ENCODE measurements at places on chromosomes 12 and 14. TPM values are rescaled to one million over a fixed set of nuclear protein-coding genes. Genes with fewer than 3 reads are reported as not detected.

TSHR gene
- total RNA-seq, result not detected

PTGER2 gene
- 0.81 TPM for total RNA-seq

EGLN3 gene
- 37.8 TPM for total RNA-seq

LHX5 gene
- not detected for total RNA-seq

PLEKHG7 gene
- total RNA-seq, result not detected

DNA sequence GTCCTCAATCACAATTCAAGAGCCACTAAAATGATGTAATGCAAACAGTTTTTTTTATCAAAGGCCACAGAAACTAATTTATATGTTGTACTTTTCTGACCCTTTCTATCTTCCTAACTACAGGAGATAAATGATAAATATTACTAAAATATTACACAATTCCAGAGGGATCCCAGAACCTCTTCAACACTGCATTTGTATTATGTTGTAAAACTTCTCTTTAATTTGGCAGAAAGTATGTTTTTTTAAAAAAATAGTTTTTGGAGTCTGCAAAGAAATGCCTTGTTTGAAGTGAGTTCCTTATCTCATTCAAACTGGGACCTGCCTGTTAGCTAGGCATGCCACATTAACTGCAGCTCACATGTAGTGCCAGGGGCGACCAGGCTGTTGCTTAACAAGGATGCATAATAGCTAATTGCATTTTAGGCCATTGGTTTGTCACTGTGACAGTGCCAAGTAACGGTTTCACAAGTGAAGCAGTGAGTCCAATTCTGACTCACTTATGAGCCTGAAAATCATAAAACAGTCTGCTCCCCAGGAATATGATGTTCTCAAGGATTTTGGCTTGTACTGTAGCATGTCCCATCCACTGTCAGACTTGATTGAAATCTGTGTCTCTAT, 266.9 kb downstream of the KTN1 start:
- H3K27ac ChIP-seq, result no peak overlapping the region
- H3K4me1 ChIP-seq, result peaks cover 29% of the 10 kb centered on the region
- H3K36me3 ChIP-seq, result no peaks in the 10 kb centered on the region

DNA sequence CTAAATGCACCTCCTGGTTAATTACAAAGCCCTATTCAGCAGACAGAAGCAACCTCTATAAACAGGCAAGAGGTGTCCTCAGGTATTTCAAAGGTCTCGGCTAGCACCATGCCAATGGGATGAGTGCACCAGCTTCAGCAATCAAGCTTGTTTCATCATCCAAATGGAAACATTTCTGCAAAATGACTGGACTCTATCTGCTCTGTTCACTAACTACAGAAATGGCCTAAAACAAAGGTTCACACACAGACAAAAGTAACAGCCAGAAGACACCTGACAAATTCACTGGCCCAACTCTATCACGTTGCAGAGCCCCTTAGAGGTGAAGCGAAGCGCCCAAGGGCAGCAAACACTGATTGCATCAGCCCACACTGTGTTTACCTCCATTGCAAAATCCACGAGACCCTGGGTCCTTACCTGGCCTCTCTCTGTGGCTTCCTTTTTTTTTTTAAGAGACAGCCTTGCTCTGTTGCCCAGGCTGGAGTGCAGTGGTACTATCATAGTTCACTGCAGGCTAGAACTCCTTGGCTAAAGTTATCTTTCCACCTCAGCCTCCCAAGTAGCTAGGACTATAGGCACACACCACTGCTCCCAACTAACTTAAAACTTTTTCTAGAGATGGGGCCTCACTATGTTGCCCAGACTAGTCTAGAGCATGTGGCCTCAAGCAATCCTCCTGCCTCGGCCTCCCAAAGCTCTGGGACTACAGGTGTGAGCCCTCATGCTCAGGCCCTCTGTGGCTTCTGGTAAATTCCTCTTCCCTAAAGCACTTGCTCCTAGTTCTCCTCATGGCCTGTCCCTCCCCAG, 8.5 kb upstream of the SYNE3 start:
- DNase-seq, result no peak
- no peak overlapping the region for H3K4me3 ChIP-seq
- H3K27me3 ChIP-seq, result no peaks in the 10 kb centered on the region
- H3K36me3 ChIP-seq, result no peaks in the 10 kb centered on the region
- H3K27ac ChIP-seq, result no peak overlapping the region

- no peak overlapping the region for H3K4me3 ChIP-seq
- H3K27me3 ChIP-seq, result no peaks in the 10 kb centered on the region
- no peak for DNase-seq
- peaks cover 4% of the 10 kb centered on the region for H3K4me1 ChIP-seq
- peaks cover 13% of the 10 kb centered on the region for H3K36me3 ChIP-seq
Observed at GRCh38 chr14:55356913-55357312, 54.7 kb downstream of the ATG14 start.

GRCh38 chr12:15543347-15543746, 221.0 kb downstream of the PTPRO start:
- DNase-seq, result no peak
- no peak overlapping the region for H3K4me3 ChIP-seq
- H3K27me3 ChIP-seq, result no peaks in the 10 kb centered on the region
- no peak overlapping the region for H3K27ac ChIP-seq
- no peaks in the 10 kb centered on the region for H3K4me1 ChIP-seq

- no peak for DNase-seq
- H3K36me3 ChIP-seq, result no peaks in the 10 kb centered on the region
- peaks cover 70% of the 10 kb centered on the region for H3K27me3 ChIP-seq
- no peak overlapping the region for H3K4me3 ChIP-seq
- no peak overlapping the region for H3K27ac ChIP-seq
- H3K4me1 ChIP-seq, result peaks cover 46% of the 10 kb centered on the region
Observed at GRCh38 chr14:104140213-104140462, 1.8 kb downstream of the KIF26A start.

DNA sequence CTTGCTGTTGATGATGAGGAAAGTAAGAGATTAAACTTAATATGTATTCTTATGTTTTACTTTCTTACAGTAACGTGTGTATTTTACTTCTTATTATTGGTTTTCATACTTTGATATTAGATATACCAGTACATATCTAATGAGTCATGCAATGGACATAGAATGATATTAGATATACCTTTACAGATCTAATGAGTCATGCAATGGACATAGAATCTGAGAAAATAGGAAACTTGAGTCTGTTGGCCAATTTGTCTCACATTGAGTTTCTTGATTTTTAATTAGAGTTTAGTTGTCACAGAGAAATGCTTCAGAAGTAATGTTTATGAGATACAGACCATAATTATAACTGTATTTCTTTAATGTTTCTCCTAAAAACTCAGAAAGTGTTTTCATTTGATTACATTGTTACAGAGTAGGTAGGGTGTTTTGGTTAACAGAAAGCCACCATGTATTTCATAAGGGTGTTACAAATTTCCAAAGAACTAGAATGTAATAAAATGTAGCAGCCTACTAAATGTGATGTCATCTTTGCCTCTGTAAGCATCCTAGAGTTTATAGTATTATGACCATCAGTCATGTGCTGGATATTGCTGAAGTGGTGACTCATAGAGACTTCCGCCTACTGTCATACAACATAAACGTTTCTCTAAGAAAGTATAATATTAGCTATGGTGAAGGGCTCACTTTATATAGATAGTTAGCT, 3.0 kb downstream of the GAS2L3 start:
- H3K27ac ChIP-seq, result no peak overlapping the region
- peaks cover 19% of the 10 kb centered on the region for H3K4me1 ChIP-seq
- H3K27me3 ChIP-seq, result no peaks in the 10 kb centered on the region
- H3K36me3 ChIP-seq, result no peaks in the 10 kb centered on the region
- DNase-seq, result no peak

- DNase-seq, result no peak
- peak overlapping the region; percentile 71 for H3K27ac ChIP-seq
- H3K4me3 ChIP-seq, result no peak overlapping the region
- no peaks in the 10 kb centered on the region for H3K36me3 ChIP-seq
Observed at GRCh38 chr12:93122569-93123091, 193.5 kb upstream of the EEA1 start.

DNA sequence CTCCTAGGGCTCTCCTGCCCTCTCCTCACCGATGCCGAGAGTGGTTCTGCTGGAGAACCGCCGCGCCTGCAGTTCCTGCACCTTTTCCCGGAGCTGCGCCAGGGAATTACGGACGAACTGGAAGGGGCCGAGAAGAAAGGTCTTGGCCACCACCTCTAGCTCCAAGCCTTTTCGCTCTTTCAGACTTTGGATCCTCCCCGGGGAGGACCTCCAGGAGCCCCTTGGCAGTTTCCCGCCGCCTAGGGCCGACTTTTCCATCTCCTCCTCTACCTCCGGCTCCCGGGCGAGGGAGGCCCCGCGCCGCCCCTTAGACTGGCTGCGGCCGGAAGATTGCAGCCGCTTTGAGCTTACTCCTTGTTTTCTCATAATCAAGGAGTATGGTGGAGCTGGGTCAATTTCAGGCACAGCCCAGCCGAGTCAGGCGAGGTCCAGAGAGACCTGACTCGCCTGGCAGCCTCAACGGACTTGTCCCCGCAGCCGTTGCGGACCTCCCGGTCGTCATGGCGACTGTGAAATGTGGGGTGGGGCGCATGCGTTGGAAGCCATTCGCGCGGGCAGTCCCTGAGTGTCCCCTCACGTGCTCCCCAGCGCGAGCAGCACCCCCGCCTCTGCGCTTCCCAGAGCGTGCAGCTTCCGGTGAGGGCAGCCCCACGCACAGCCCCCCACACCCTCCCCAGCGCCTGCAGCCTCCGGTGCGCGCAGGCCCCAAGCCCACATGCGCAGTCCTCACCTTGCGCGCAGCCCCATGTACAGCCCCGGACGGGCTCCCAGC, at the start of gene DPY19L2:
TSS of gene DPY19L2 (minus strand) at position 466 of the 772 bp plus-strand sequence. CDS start at position 366, 100 bp downstream.
- H3K36me3 ChIP-seq, result no peaks in the 10 kb centered on the region
- H3K4me1 ChIP-seq, result peaks cover 17% of the 10 kb centered on the region
- peak within 1 kb of the TSS; percentile 63 for H3K27ac ChIP-seq
- H3K4me3 ChIP-seq, result peak within 1 kb of the TSS; percentile 64

DNA sequence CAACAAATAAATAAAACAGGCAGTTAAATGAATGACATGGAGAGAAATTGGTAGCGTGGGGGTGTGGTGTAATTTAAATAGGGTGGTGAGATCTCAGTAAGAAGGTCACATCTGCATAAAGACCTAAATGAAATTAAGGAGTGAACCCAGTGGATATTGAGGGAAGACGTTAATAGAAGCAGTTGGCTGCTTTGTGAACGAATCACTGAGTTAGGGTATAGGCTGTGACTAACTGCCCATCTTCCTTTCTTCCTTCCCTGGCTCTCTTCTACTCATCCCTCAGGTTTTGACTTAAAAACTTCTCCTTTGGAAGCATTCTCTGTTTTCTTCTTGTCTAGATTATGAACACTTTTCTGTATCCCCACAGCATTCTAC, 64.7 kb downstream of the BTG1 start:
- no peaks in the 10 kb centered on the region for H3K36me3 ChIP-seq
- peaks cover 36% of the 10 kb centered on the region for H3K4me1 ChIP-seq
- DNase-seq, result no peak
- H3K4me3 ChIP-seq, result no peak overlapping the region
- peak overlapping the region; percentile 4 for H3K27ac ChIP-seq
